ENCODE measurements at places on chromosomes 6 and 20.
A peak's percentile ranks its signal among the peaks of the same experiment; 100 is the strongest.

- no peak for DNase-seq
Observed at GRCh38 chr6:21639316-21639715, 45.8 kb downstream of the SOX4 start.

DNA sequence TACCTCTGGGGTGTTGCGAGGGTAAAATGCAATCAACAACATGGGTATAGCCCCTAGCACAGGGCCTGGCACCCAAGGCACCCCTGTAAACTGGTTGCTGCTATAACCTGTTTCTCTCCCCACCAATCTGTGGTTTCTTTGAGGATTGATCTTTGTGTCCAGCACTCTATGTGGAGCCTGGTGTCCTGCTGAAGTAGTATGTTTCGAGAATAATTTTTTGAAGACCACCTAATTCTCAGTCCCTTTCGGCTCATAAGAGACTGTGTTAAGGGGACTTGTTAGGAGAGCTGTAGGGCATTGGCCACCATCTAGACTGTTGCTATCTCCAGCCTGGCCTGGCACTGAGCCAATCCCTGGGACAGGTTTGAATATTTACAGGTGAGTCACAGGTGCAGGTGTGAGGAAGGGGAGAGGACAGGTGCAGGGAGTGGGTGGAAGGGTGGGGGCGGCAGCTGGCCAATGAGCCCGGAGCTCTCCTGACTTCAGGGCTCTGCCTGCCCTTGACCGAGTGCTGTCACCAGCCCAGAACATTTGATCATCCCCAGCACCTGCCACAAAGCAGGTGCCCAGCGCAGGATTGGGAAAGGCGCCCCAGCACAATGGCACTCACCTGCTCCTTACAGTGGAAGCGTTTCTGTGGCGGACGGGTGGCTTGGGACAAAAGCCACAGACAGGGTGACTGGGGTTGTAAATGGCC, 8.1 kb upstream of the C20orf144 start:
- DNase-seq: peak; percentile 5

- no peak for DNase-seq
Observed at GRCh38 chr6:139882234-139882633, 507.8 kb upstream of the CITED2 start.

DNA sequence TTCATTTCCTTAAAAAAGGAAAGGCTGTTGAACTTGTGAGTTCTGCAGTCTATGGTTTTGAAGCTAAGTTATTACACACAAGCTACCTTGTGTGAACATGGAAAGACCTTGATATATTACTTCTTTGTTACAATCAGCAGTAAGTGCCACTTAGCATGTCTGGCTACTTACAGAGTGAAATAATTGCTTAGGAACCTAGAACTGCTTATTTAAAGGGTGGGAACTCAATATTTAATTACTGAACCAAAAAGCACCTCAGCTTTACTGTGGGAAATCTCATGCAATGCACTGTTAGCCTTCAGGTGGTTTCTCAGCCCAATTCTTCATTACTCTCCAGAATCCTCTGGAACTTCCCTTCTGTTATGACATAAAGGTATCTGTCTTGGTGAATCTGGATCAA, 17.9 kb downstream of the PERP start:
- DNase-seq: no peak

GRCh38 chr20:2335096-2335870, 39.5 kb downstream of the TGM3 start:
- no peak for DNase-seq

GRCh38 chr6:134436950-134437349, 119.0 kb upstream of the SGK1 start:
- no peak for DNase-seq

GRCh38 chr6:11788043-11788442, 9.4 kb upstream of the ADTRP start:
- DNase-seq: no peak

DNA sequence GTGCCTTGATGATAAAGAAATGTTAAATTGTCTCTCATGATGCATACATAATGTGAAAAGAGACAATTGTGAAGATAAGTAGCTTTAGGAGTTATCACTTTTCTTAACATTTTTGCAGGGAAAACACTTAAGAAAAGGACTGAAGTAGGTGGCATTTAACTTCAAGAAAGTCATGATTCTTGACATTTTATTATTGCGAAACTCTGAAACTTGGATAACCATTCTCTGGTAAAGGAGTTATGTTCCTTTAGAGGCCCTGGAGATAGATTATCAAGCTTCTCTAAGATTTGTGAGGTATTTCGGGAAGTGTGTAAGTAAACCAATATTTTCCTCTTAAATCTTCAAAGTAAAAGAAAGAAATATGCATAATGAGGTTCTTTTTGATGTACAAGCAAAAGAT, 38.5 kb downstream of the HTR1B start:
- no peak for DNase-seq

DNA sequence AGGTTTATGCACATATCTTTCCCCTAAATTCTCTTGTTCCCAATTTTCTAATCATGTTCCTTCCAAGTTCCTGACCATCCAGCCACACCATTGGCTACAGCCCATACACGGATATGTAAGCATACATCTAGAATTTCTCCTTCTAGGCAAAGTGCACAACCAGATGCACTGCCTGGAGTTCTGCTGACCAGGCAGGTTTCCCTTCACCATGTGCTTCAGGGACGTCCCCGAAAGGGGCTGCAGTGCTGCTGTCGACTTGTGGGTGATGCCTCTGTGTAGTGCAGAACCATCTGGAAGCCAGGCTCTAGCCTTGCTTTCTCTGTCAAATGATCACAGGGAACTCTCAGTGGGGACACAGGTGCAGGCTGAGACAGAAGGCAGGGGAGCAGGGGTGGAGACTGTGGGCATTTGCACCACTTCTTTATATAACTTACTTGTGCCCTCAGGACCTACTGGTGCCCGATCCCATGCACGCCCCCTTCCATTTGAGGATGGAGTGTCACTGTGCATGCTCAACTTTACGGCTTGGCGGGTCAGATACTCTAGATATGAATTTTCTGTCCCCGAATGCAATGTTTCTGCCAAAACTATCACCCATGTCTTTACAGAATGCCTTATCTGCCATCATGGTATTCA, 37.5 kb upstream of the SMOC2 start:
- no peak for DNase-seq

DNA sequence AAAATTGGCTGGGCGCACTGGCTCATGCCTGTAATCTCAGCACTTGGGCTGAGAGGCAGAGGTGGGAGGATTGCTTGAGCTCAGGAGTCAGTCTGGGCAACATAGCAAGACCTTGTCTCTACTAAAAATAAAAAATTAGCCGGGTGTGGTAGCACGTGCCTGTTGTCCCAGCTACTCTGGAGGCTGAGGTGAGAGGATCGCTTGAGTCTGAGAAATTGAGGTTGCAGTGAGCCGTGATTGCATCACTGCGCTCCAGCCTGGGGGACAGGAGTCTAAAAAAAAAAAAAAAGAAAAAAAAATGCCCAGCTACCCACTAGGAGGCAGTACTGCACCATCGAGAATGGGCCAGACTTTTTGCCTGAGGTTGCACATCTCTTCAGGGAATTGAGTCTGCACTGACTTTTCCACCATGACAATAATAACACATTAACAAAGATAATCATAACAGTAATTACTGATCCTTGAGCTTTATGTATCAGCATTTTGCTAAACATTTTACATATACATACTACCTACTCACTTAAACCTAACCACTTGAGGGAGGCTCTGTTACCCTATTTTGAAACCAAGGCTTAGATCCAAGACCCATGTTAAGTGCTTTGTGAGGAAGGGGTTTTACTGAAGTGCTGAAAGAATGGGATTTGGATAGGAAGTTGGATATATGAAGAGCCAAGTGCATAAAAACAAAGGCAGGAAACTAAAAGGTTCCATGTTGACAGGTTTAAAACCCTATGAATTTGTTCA, 21.0 kb downstream of the SRSF3 start:
- DNase-seq: peak; percentile 50

GRCh38 chr6:150756173-150756572, 109.3 kb upstream of the MTHFD1L start:
- no peak for DNase-seq

DNA sequence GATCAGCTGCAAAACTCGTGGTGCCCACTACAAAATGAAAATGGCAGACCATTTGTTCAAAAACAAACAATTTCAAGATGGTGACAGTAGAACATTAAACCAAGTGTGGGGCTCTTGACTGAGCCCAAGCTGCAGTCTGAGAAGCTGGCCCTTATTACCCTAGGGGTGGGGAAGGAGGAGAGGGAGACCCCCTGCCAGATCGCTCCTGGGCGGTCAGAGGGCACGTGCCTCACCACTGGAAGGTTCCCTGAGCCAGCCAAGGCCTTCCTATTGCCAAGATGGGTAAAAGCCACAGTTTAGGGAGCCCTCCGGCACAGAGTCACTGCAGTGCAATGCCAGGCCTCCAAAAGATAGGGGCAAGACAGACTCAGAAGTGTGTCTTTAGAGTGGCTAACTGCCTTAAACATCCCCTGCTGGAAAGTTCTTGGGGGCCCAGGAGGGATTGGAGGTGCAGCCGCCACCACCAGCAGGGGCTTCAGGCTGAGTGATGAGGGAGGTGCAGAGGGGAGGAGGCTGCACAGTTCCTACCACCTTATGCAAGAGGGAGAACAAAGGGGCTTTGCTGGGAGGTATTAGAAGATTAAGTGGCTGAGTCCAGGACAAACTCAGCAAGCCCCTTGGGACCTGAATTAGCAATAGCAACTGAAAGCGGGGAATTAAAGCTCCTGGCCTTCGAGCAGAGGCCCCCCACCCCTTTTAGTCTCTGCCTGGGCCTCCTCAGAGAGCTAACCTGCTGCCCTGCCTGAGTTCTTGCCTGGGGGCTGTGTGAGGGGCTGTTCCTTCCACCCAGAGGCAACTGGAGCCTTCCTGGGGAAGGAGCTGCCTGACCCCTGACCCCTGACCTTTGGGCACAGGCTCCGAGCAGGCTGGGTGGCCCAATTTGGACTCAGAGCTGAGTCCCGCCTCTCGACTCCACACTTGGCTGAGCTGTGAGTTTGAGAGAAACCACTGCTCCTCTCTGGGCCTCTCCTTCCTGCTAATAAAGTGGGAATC, 88.4 kb downstream of the VEGFA start:
- no peak for DNase-seq

DNA sequence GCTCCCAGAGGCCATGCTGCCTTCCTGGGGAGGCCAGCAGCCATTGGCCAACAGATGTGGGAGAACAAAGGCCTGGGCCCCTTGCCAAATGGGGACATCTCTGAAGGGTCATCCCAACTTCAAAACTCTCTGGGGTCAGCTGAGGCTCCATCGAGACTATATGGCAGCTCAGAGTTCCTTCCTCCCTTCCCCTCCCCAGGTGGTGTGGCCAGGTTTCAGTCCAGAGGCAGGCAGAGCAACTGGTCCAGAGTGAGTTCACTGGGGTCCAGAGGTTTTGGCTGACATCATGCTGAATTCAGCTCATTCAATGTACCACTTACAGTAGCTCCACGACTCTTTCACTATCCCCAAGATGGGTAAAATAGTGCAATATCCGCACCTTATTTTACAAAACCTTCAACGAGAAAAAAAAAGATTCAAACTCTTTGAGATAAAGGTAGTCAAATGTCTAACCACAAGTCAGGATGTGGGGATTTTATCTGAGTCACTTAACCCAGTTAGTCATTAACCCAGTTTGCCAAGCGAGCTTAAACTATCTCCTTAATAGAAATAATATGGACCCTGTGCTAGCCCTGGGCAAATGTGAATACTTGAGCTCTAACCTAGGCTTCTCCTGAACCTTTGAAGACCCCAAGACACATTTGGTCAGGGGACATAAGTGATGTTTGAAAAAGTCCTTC, 108.4 kb upstream of the PLEKHG1 start:
- DNase-seq: peak; percentile 12

DNA sequence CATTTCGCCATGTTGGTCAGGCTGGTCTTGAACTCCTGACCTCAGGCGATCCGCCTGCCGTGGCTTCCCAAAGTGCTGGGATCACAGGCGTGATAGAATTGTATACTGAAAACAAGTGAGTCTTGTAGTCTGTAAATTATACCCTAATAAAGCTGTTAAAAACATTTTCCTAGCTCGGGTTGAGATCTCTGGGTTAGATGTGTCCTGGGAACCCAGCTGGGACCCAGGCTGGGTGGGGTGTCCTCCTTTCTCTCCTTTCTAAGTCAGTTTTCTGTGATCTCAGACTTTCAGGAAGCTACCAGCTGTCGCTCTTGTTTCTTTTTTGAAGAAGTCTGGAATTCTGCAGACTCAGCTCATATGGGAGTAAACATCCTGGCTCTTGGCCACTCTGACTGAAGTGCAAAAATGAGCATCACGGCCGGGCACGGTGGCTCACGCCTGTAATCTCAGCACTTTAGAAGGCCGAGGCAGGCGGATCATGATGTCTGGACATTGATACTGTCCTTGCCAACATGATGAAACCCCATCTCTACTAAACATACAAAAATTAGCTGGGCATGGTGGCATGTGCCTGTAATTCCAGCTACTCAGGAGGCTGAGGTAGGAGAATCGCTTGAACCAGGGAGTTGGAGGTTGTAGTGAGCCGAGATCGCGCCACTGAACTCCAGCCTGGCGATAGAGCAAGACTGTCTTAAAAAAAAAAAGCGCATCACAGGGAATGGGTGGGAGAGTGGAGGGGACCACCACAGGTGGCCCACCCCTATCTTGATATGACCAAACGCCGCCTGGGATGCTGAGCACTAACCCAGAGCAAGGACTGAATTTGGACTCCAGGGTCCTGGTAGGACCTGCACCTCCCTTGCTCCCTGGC, 9.9 kb upstream of the PCIF1 start:
- DNase-seq: no peak

GRCh38 chr6:12957321-12958051, 240.9 kb downstream of the PHACTR1 start:
- peak; percentile 16 for DNase-seq

- peak; percentile 57 for DNase-seq
Observed at GRCh38 chr20:52783769-52784168, 188.4 kb upstream of the TSHZ2 start.

DNA sequence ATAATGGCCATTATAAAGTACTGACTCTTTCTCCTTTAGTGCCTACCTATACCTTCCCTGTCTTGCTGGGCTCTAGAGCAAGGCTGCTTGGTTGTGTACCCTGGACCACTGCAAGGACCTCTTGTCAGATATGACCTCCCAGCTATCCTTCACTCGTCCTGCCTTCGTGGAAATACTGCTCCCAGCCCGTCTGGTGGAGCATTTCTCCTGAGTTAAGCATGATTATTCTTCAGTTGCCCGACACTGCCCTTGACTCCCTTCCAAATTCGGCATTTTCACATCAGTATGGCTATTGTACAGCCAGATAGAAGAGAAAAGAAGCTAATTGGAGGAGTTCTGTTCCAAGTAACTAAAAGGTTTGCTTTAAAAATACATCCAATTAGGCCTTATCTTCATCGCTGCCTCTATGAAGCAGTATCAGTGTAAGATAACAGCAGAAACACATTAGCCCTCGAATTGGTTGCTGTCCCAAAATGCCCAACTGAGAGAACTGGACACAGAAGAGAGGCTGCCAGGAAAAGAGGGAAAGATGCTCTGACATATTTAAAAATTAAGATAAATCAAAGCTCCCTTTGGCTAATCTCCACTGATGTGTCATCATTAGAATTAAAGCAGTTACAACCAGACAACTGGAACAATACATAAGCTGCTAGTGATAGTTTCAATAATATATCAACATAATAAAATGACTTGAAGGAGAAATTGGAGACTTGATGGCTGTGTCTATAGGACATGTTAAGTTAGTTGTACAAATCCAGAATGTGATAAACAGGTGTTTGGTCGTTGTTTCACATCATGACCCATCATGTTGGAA, 54.4 kb downstream of the OPRM1 start:
- no peak for DNase-seq
